ENCODE measurements at places on chromosomes 16 and 17. TPM values are rescaled to one million over a fixed set of nuclear protein-coding genes. Genes with fewer than 3 reads are reported as not detected.

DNA sequence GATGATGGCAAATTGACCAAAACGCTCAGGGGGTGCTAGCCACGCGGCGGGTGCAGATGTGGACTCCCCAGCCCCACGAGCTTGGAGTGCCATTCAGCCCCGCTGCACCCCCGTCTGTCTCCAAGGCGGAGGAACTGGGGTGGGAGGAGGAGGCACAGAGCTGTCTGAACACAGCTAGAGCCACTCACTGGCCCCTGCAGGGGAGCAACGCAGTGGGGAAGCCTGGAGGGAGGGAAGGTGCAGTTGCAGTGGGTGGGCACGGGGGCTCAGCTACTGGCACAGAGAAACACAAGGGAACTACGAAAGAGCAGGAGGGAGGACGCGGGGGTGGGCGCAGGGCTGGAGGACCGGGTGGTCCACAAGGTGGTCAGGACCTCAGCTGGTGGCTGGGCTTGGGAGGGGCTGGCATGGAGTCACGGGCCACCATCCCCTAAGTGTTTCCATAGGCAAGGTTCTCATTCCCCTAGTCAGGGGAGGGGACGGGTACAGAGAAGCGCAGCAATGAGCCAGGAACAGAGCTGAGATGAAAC lies 46.3 kb upstream of the CDR2 start:
- DNase-seq = no peak

- DNase-seq = no peak
These were observed 34.4 kb downstream of the WWP2 start for GRCh38 chr16:69796285-69797118.

- no peak for DNase-seq
These were observed 15.9 kb upstream of the PDXDC1 start for GRCh38 chr16:14958970-14959369.

- no peak for DNase-seq
These were observed 158.1 kb upstream of the CIBAR2 start for GRCh38 chr16:85270374-85270773.

DNA sequence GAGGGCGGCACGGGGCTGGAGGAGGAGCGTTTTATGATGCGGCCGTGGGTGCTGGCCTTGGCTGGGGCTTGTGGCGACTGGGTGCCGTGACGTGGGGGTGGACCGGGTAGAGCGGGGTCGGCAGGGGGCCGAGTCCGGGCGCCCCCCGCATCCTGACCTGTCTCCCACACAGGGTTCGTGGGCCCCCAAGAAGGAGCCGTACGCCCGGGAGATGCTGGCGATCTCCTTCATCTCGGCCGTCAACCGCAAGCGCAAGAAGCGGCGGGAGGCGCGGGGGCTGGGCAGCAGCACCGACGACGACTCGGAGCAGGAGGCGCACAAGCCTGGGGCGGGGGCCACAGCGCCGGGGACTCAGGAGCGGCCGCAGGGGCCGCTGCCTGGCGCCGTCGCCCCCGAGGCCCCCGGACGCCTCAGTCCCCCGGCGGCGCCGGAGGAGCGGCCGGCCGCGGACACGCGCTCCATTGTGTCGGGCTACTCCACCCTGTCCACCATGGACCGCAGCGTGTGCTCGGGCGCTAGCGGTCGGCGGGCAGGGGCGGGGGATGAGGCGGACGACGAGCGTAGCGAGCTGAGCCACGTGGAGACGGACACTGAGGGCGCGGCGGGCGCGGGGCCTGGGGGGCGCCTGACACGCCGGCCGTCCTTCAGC lies 81.6 kb downstream of the ARHGAP23 start:
- DNase-seq = no peak

The KRTAP2-3 gene
- total RNA-seq = not detected
